ENCODE measurements at places on chromosomes 5 and 9.

GRCh38 chr5:168005093-168005492 is 286.4 kb upstream of the WWC1 start:
- DNase-seq, result no peak

DNA sequence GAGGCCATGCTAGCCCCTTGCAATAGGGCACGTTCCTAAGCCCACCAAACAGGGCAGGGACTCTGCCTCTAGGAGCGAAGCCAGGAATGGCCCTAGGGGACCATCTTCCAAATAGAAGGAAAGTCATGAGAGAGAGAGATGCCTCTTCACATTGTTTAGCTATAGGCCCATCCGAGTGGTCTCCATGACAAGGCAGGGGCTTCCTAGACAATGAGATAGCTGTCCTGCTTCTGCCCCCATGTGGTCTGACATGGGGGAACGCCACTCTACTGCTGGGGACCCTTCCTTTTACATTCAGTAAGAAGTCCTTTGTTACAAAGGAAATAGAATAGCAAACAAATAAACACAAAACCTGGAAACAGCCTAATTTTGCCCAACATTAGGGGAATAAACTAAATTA is 17.9 kb upstream of the KIF4B start:
- no peak for DNase-seq

DNA sequence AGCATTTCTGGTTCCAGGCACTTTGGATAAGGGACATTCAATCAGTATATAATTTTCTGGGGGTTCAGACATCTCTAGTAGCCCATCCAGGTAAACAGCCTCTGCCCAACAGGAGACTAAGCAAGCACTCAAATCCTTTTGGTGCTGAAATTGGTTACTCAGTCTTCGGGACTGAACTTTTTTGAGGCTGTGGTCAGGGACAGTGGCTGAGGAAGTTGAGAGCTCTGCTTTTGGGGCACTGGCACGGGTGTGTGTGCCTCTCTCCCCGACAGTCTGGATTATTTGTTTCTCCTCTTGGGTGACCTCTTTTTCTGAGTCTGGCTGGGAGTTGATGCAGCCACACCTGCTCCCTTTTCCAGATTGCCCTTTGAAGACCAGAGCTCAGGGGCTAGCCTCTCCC is 47.6 kb downstream of the ACER2 start:
- no peak for DNase-seq

GRCh38 chr5:55856516-55857246 is 5.5 kb downstream of the IL31RA start:
- DNase-seq, result no peak

DNA sequence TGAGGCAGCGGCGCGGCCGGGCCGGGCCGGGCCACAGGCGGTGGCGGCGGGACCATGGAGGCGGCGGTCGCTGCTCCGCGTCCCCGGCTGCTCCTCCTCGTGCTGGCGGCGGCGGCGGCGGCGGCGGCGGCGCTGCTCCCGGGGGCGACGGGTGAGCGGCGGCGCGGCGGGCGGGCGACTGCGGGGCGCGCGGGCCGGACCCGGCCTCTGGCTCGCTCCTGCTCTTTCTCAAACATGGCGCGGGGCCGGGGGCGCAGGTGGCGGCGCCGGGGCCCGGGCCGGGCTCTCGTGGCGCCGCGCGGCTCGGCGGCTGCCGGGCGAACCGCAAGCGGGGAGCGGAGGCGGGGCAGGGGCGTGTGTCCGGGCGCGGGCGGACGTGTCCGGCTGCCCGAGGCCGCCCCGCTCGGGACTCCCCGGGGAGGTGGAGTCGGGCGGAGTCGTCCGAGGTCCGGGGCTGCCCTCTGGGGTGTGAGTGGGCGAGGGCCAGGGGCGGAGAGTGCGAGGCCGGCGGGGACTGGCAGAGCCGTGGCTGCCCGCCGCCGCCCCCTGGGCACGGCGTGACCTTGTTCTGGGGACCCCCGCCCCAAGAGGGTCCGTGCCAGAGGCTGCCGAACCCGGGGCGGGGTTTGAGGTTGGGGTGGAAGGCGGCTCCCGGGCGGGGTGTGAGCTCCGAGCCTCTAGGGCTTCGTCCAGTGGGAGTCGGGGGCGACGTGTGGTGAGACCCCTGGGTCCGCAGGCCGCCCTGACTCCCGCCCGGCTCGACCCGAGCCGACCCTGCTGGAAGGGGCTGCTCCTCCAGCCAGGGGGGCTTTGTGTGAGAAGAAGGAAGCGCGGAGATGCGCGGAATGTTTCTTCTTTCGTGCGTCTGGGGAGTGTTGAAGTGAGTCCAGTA is 485 bp downstream of the TGFBR1 start:
- peak; percentile 29 for DNase-seq
